A549 treated with DMSO at 1 μM for 4 hours (cell line): ENCODE measurements at places on chromosomes 12 and 14. TPM values are rescaled to one million over a fixed set of nuclear protein-coding genes. Genes with fewer than 3 reads are reported as not detected.

RHEBL1 gene
- total RNA-seq: 3.9 to 6.4 TPM (median 5.7 TPM) in 5 replicates

OTX2 gene
- total RNA-seq: not detected in 5 replicates

LMNTD1 gene
- not detected in 5 replicates for total RNA-seq

BIN2 gene
- 0.05 to 0.11 TPM (median 0.08 TPM) in 4 of 5 replicates, not detected in the other for total RNA-seq

EID3 gene
- total RNA-seq: 7.7 to 11.0 TPM (median 8.2 TPM) in 5 replicates

BHLHE41 gene
- total RNA-seq: 0.63 to 1.9 TPM (median 1.2 TPM) in 5 replicates

MYH6 gene
- total RNA-seq: not detected in 5 replicates

KCNJ8 gene
- total RNA-seq: 0.25 to 0.59 TPM (median 0.47 TPM) in 5 replicates

CFAP251 gene
- total RNA-seq: 1.1 to 2.4 TPM (median 1.4 TPM) in 5 replicates

CSRP2 gene
- 18.4 to 25.8 TPM (median 22.6 TPM) in 5 replicates for total RNA-seq

CEP170B gene
- 19.3 to 26.4 TPM (median 23.0 TPM) in 5 replicates for total RNA-seq

PNP gene
- total RNA-seq: 166 to 227 TPM (median 176 TPM) in 5 replicates

GLIPR1L1 gene
- total RNA-seq: not detected in 5 replicates
